ENCODE measurements at places on chromosomes 6 and 20. TPM values are rescaled to one million over a fixed set of nuclear protein-coding genes. Genes with fewer than 3 reads are reported as not detected.

- no peak for DNase-seq
- H3K27me3 ChIP-seq: peaks cover 55% of the 10 kb centered on the region
- H3K36me3 ChIP-seq: no peaks in the 10 kb centered on the region
- H3K4me1 ChIP-seq: no peaks in the 10 kb centered on the region
- no peak overlapping the region for H3K4me3 ChIP-seq
Observed at GRCh38 chr6:28462401-28462800, 19.1 kb upstream of the ZSCAN23 start.

OVOL2 gene
- not detected for polyA plus RNA-seq

DNA sequence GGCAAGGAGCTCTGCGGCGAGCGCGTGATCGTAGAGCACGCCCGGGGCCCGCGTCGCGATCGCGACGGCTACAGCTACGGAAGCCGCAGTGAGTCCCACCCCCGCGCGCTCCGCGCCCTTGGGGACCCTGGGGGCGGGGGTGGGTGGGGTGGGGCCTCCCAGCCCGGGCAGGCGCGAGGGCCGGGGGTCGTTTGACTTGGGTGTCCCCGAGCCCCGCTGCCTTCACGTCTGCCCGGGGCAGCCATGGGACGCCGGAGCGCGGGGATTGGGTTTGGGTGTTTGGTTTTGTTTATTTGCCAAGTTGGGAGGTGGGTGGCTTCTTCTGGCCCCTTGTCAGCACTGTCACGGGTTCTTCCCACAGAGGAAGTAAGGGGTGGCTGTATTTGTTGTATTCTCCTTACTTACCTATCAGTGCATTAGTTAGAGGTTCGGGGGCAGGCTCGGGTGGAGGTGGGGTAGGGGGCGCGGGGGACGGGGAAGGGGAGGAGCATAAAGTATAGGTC is 777 bp downstream of the SRSF6 start:
- H3K4me3 ChIP-seq: peak overlapping the region; percentile 98
- peaks cover 14% of the 10 kb centered on the region for H3K27me3 ChIP-seq
- peaks cover 16% of the 10 kb centered on the region for H3K36me3 ChIP-seq
- peak overlapping the region; percentile 92 for H3K27ac ChIP-seq
- DNase-seq: peak; percentile 63

DNA sequence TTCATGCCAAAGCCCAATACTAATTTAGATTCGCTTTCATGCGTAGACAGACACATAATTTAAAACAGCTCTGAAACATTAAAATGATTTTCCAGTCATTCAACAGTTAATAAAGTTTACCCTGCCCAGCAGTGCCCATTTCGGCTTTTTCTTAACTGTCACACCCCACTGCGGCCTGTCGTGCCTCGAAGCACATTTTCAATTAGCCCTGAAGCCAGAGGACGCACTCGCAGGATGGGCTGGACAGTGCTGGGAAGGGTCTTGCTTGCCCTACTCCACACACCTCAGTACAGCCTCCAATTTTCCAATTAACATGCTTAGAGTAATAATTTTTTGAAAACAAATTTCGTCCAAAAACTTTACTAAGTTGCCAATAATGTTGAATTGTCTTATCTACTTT is 35.3 kb downstream of the TAF4 start:
- peaks cover 5% of the 10 kb centered on the region for H3K36me3 ChIP-seq
- peak overlapping the region; percentile 93 for H3K27ac ChIP-seq
- DNase-seq: no peak
- peak overlapping the region; percentile 62 for H3K4me3 ChIP-seq
- no peaks in the 10 kb centered on the region for H3K27me3 ChIP-seq

DNA sequence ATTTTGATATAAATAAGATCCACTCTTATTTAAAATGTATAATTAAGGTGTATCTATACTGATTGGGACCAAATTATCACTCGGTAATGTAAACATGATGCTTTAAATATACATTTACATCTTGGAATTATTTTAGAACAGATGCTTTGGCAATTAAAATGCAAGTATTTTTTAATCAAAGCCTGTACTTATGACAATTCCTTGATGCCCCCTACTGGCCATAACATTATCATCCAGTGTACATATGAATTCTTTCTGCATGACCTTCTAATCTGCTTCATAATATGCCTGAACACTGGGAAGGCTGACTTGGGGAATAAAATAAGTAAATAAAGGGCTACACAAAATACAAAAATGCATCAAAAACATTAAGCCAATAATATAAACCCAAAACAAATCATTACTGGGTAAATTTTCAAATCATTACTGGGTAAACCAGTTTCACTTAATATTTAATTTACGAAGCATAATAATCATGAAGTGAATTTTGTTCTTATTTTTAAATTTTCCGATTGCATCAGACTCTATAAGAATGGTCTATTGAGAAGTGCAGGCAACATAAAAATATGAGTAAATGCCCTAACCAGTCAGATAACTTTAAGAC is 65.1 kb downstream of the CGA start:
- H3K27ac ChIP-seq: no peak overlapping the region
- H3K4me3 ChIP-seq: no peak overlapping the region
- no peaks in the 10 kb centered on the region for H3K4me1 ChIP-seq
- peaks cover 4% of the 10 kb centered on the region for H3K36me3 ChIP-seq

DNA sequence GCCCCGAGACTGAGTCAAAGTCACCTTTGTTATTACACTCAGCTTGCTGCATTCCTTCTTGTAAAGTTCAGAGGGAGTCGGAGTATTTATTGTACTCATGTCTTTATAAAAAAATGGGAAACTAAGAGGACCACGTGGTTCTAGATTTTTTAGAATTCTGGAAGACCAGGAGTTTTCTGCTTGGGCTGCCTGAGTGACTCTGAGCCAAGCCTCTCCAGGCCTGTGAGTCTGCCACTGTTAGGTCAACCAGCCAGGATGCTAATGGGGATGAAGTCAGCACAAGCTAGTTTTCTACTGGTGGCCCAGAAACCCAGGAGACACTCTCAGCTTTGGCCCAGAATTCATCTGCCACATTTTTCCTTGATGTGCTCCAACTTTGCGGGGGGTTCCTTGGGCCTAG is 453.5 kb upstream of the SULF2 start:
- no peaks in the 10 kb centered on the region for H3K36me3 ChIP-seq
- H3K4me1 ChIP-seq: no peaks in the 10 kb centered on the region
- no peak overlapping the region for H3K4me3 ChIP-seq
- H3K27me3 ChIP-seq: peaks cover 24% of the 10 kb centered on the region
- H3K27ac ChIP-seq: no peak overlapping the region

DNA sequence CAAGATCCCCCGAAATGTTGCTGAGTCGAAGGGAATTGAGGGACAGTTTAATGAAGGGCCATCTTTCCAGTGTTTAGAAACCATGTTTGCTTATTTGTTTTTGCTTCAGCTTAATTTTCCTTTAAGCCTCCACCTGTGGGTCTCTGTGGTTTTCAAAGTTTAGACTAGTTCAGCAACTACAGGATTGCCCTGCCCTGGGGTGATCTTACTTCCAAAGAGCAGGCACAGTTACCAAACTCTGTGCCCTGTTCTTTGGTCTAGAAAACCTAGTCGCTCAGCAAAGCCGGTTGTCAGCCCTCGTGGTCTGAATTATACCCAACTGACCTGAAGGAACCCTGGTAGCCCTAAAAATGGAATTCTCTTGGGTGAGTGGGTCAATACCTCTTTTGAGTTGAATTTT is 219.2 kb upstream of the GMDS start:
- no peaks in the 10 kb centered on the region for H3K36me3 ChIP-seq
- DNase-seq: no peak
- no peaks in the 10 kb centered on the region for H3K4me1 ChIP-seq
- H3K27me3 ChIP-seq: peaks cover 34% of the 10 kb centered on the region
- no peak overlapping the region for H3K27ac ChIP-seq
- no peak overlapping the region for H3K4me3 ChIP-seq

COL9A3 gene
- 1.2 TPM for polyA plus RNA-seq

GRCh38 chr6:100880853-100881706 is at the start of gene ASCC3:
TSS of gene ASCC3 (minus strand) at chr6:100881329. CDS start at chr6:100867997, 13,332 bp downstream.
- peak within 1 kb of the TSS; percentile 99 for H3K4me3 ChIP-seq
- no peaks in the 10 kb centered on the region for H3K36me3 ChIP-seq
- H3K27me3 ChIP-seq: no peaks in the 10 kb centered on the region
- DNase-seq: peak; percentile 84
- peaks cover 27% of the 10 kb centered on the region for H3K4me1 ChIP-seq

Data from naive B cell (primary cell).